ENCODE measurements at places on chromosomes 12 and 14.
A peak's percentile ranks its signal among the peaks of the same experiment; 100 is the strongest.

GRCh38 chr14:79663453-79663852 is 547.9 kb downstream of the DIO2 start:
- no peak for DNase-seq

DNA sequence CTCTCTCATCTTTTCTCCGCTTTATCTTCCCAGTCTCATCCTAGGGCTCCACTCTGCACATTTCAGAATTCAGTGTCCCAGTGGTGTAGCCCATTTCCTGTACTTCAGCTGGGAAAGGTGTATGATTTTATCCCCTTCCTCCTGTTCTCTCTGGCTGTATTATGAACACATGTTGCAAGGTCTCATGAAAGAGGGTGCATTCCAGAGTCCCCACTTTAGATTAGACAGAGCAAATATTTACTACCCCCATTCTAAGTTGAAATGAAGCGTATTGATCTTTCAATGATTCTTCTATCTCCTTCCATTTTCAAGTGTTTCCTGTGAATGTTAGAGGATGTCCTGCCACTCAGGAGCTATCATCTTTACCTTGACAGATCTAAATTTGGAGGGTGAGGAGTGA is 123.2 kb downstream of the WIF1 start:
- DNase-seq, result no peak

DNA sequence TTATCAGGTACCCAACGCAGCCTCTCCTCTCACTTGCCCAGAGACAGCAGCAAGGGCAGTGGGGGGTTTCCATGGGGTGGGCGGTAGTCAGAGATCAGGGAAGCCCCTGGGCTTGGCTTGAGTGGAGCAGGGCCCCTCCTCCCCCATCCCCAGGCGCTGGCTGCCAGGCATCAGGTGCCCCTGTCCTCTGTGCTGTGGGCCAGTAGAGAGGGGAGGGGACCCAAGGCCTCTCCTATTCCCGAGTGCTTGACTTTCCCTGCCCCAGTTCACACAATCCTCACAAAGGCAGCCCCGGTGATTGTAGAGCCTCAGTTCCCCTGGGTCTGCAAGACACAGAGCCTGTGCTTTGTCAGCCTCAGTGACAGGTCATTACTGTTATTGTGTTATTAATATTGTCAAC is 57.7 kb downstream of the MVK start:
- DNase-seq, result no peak

DNA sequence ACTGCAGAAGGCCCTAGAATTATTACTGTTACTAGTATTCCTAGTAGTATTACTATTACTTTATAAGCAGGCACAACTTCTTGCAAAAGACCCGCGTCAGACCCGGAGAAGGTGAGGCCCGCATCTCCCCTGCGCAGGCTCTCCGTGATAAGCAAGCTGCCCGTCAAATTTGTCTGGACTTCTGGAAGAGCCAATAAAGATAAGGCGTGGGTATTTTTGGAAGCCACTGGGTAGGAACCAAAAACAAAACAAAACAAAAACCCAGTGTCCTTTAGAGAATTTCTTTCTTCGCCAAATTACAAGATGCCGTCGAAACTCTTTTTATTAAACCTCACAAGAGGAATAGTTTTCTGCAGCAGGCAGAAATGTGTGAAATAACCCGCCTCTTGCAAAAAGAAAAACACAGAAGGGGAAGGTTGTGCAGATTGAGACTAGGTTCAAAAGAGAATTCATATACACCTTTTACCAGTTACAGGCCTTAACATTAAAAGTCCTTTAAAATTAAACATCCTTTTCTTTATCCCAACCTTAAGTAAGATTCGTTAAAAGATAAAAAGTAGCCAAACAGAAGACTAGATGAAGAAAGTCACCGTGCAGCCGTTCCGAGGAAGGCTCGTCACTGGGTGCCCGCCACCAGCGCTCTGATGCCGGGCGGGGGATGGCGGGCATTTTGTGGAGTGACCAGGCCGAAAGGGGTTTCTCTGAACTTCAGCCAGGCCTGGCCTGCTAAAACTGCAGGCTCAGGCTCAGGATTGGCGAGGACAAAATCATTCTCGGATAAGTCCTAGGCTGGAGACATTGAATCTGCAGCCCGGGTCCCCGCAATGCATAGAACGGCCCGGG is 1.6 kb downstream of the TBX5 start:
- peak; percentile 84 for DNase-seq

DNA sequence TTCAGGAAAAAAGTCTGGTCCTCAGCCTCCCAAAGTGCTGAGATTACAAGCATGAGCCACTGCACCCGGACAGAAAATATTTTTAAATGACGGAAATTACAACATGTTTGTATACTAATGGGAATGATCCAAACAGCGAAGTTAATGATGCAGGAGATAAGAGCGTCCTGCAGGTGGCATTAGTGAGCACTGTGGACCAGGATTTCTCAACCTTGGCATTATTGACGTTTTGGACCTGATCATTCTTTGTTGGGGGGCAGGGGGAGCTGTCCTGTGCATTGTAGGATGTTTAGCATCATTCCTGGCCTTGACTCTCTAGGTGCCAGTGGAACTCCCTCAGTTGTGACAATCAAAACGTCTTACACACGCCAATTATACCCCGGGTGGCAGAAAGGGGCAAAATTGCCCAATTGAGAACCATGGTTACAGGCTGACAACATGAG is 34.1 kb downstream of the SCFD1 start:
- peak; percentile 37 for DNase-seq

DNA sequence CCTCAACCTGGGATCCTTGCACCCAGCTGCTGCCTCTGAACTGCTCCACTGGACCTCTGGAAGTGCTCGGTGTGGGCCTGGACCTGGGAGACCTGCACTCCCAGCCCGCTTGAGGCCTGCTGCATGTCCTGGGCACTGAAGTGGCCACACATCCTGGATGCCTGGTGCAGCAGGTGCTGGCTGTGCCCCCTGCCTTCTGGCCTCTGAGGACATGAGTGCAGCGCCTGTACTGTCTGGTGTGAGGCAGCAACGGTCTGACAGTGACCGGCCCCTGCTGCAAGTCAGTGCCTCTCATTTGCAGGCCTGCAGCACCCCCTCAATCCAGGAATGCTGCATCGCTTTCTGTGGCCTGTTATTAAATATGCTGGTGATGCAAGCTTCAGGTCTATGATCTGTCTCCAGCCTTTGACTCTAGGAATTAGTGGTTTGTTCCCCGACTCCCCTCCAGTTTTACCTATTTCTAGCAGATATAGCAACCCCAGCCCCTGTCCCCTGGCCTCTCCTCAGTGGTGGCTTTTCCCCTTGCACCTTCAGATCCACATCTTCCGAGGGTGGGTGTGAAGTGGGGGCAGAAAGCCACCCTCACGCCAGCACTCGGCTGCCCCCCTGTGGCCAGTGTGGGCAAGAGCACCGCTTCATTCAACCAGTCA is 3.6 kb downstream of the SMIM41 start:
- DNase-seq, result peak; percentile 57

- DNase-seq, result no peak
Measured at GRCh38 chr12:87425942-87426554, 603.2 kb downstream of the C12orf50 start.

- no peak for DNase-seq
Measured at GRCh38 chr12:20196767-20197166, 171.6 kb upstream of the PDE3A start.

DNA sequence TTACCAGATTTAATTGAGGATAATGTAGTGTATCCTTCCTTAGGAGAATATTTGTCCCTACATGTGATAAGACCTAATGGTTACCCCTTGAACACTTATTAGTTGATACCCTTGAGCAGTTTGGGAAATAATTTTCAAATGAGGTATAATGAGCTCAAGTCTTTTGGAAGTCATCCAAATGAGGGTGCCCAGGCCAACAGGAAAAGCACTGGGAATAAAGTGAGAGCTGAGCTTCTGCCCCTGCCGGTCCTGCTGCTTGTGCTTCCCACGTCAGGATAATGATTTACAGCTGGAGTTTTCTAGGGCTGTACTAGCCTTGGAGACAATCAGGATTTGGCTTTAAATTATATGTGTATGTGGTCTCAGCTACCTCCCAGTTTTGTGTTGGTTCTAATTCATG is 178.8 kb upstream of the FRMD6 start:
- no peak for DNase-seq

DNA sequence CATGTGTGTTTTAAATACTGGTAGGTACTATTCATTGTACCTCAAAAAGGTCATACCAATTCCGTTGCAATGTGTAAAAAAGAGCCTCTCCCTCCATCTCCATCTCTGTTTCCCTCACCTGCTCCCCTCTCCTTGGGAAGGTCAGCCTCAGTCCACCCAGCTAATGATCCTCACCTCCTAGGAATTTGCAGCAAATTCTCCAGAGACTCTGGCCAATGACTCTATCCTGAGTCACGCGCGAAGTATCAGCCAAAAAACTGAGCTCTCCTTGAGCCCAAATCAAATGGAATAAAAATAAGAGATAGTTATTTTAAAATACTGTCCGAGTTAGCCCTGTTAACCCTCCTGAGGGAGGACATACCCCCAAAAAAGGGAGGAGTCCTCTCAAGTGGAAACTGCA is 148.4 kb downstream of the DPF3 start:
- no peak for DNase-seq

DNA sequence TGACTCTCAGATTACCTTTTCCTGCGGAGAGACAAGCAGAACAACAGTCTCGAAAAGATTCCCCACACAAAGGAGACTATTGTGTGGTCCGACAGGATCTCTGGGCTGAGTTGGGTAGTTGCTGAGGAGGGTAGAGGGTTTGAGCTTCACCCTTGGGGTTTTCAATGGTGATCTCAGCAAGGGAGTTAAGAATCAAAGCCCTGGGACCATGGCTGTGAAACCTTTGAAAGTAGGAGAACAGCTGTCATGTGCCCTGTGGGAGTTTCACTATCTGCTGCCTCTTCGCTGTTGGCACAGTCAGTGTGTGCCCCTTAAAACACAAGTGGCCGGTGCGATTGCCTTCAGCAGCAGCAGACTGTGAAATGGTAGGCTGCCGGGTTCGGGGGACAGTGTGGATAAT is 14.2 kb upstream of the PLEK2 start:
- no peak for DNase-seq

DNA sequence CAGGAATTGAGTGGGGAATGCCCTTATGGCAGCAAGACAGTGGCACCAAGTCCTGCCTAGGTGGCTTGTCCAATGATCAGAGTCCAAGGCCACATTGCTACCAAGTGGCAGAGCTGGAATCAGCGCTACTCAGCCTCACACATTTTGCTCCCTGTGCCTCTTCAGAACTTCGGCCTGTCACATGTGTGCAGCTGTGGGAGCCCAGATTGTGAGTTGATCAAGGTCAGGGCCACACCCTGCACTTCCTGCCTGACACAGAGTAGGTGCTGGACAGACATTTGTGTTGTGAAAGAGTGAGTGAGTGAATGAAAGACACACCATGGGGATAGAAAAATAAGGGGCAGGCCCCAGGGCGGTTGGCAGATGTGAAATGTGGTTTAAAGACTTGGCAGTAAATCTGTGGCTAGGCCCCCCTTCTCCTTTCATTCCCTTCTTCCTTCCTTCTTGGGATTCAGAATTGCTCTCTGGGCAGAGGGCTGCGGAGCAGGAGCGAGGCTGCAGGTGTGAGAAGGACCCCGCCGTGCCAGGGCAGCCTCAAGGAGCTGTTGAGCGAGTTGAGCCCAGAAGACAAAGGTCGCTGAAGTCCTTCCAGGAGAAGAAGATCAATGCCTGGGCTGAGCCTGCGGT is 83.5 kb downstream of the SLC25A47 start:
- peak; percentile 49 for DNase-seq

DNA sequence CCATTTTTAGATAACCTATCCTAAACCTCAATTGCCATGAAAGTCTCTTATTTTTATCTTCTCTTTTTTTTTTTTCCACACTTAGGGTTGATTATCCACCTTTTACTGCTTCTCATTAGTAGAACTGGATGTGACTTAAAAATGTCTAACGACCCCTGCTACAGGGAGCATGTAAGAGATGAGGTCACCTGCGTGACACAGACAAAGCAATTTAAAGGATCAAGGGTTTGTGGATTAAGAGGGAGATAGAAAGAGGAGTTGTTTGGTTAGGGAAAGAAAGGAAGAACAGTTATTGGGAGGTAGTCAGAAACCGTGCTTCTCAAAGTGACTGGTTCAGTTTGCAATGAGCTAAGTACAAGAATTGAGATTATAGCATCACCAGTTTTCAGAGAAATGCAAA is 239.1 kb downstream of the ALX1 start:
- DNase-seq, result no peak

DNA sequence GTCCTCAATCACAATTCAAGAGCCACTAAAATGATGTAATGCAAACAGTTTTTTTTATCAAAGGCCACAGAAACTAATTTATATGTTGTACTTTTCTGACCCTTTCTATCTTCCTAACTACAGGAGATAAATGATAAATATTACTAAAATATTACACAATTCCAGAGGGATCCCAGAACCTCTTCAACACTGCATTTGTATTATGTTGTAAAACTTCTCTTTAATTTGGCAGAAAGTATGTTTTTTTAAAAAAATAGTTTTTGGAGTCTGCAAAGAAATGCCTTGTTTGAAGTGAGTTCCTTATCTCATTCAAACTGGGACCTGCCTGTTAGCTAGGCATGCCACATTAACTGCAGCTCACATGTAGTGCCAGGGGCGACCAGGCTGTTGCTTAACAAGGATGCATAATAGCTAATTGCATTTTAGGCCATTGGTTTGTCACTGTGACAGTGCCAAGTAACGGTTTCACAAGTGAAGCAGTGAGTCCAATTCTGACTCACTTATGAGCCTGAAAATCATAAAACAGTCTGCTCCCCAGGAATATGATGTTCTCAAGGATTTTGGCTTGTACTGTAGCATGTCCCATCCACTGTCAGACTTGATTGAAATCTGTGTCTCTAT is 266.9 kb downstream of the KTN1 start:
- no peak for DNase-seq

DNA sequence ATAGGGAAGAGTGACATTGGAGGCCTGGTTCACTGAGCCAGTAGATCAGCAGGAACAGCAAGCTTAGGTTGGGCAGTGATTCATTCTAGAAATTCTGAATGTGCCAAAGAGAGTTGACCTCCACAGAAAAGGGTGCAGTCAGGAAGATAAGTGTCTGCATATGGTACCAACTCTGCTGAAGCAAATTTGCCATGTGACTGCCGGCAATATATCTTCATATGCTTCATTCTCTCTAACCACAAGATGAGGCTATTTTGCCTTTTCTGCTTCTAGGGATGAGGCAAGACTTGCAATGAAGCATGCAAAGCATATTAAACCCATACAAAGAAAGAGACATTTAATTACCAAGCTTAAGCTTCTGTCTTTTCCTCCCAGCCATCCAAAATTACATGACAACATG is 13.6 kb downstream of the CCDC198 start:
- DNase-seq, result no peak

GRCh38 chr14:51019089-51019488 is 74.8 kb upstream of the PYGL start:
- no peak for DNase-seq

DNA sequence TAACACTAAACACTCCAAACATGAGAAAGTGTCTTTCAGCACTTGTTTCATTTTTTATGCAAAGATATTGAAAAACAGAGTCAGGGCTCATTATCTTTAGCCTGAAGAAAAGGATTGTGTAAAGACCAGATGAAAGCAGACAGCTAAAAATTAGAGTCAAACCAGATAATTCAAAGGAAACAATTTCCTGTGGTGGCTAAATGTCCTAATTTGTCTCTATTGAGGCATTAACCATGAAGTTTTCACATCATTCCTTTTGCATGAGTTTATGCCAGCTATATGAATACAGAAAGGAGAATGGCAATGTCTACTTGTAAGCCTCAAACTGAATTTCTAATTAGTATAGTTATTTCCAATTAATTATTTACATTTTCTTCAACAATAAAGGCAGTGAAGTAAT is 338.5 kb downstream of the FSCB start:
- no peak for DNase-seq

Measured in NCI-H510A treated with DMSO at 0.1 percent for 48 hours (cell line).